ENCODE measurements at places on chromosomes 6 and 20.
A peak's percentile ranks its signal among the peaks of the same experiment; 100 is the strongest.

- DNase-seq: no peak
Measured at GRCh38 chr6:143157131-143157530, 96.4 kb downstream of the AIG1 start.

GRCh38 chr6:157213907-157214565, 109.3 kb downstream of the TMEM242 start:
- DNase-seq: no peak

DNA sequence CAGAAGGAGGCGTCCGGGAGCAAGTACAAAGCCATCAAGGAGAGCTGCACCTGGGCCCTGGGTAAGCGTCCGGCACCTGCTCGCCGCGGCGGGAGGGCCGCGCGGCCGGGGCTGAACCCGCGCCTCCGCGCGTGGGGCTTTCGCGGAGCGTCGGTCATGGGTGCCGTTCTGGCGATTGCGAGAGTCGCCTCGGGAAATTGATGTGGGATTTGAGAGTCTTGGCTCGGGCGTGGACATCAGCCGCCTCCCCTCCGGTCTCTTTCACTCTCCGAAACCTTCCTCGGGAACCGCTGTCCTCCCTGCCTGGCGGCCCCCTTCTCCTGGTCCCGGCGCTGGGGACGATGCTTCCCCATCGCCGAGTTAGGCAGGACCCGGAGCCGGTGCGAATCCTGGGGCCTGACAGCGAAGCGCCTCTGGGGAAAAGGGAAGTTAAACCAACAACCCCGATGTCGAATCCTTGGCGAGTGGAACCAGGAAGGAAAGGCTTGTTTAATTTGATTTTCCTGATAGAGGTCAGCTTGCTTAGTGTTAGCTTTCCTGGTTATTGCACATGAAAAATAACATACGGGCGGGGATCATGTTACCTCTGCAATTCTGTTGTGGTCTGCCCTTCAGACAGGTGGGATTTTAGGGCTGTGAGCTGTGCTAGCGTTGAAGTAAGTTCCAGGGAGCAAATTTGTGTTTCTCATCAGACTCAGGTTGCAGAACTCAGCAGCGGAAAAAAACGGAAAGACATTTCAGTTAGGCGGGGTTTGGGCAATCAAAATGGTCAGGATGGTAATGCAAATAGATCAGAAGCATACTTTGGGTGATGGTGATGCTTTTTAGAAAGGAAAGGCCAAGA, 594 bp downstream of the ARFGEF3 start:
- no peak for DNase-seq

- peak; percentile 8 for DNase-seq
Measured at GRCh38 chr20:58512808-58513552, 2.2 kb downstream of the APCDD1L start.

DNA sequence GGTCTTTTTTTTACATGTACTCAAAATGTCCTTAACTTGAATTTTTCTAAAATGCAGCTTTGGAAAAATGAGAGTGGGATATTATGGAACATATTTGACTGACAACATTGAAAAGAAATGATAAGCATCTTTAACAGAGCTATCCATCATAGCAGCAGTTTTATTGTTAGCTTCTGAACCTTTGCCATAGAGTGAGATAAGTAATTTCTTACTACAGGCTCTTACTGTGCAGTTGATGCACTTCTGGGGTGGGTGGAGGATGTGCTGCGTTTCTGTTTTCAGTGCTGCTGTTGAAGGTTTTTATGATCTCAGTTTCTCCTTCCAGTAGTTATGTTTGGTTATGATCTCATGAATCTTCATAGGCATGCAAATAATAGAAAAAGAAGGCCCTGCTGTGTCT, 267.0 kb downstream of the TMEM242 start:
- no peak for DNase-seq

DNA sequence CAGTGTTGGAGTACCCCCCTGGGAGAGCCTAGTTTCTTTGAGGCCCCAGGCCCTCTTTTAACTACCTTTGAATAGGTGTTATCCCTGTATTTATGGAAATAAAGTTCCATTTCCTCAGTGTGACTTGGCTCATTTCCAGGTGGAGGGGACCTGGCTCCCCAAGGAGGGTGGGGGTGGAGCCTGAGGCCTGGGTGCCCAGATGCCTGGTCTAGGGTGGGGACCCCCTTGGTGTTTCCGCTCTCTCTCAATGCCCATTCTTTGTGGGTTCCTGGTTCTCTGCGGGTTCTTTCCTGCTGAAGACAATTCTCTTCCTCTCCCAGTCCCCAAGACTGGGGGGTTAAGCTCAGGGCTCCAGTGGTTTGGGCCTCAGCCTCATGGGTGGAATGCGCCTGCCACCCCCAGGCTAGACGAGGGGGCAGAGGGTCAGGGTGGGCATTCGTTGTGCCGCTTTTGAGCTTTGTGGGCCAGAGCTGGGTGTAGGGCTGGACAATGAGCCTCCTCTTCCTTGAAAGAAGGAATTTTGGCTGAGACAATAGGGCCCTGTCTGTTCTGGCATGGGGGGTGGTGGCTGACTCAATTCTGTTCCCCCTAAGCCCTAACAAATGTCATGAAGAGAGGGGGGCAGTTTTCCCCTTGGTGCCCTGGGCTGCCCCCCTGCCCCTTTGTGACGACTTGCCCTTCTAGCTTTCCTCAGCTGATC, 686 bp upstream of the EGFL8 start:
- DNase-seq: no peak

DNA sequence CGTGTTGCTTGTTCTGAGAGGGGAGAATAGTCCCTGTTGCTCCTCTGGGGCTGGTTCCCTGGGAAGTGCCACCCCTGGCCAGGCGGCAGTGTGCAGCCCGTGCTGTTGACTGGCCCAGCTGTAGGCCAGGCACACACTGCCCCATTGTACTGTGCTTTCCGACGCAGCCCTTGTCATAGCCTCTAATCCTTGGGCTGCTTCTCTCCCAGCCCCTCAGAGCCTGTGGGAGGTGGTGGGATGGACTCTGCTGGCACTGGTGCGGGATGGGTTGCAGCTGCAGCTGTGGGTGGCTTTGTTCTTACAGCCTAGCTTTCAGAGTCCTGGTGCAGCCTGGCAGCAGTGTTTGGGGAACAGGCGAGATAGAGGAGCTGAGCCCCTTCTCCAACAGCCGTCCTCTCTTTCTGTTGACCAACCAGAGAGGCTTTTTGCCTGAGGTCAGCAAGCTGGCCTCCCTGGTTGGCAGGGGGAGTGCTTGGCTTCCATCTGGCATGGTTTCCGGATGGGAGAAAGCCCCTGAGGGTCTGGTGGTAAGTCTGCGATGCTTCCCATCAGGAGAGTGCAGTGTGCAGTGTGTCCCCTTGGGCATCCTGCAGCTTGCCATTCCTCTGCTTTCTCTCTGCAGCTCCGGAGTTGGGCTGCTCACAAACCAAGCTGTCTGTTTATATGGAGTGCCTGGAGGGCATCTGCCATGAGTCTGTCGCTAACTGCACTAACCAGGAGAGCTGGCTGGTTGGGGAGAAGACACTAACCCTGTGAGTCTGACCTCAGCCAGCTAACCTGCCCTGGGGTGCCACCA, 12.1 kb downstream of the TJAP1 start:
- no peak for DNase-seq

DNA sequence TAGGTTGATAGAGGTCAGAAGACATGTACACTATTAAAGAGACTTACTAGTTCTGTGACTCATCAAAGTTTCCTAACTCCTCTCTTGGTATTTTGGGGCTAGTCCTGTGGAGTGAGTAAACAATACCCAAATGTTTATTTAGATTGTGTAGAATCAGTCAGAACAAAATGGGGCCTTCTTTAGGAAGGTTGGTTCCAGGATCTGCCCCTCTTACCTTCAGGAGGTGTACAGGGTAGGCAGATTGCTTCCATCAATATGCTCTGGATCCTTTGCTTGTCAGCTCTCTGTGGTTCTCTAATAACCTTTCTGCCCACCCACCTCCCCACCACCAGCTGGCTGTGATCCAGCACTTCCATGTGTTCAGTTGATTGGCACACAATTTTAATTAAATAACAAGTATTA, 107.0 kb downstream of the POPDC3 start:
- peak; percentile 8 for DNase-seq

DNA sequence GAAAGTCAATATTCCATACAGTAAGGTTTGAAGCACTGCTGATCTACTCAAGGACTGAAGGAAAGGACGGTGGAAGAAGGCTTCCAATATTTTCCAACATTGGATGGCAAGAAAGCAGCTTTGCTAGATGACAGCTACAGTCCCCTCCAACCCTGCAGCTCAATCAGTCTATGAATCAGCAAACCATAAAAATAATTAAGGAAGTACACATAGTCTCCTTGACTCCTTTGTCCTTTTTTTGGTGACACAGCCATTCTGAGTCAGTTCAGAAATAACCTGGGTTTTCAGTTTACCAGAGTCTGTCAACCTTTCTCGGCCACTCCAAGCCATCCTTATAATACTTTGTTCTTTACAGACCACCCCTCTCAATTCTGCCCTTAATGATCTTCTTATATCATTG, 232.5 kb downstream of the IBTK start:
- peak; percentile 52 for DNase-seq

- DNase-seq: no peak
Measured at GRCh38 chr6:118788702-118789101, 105.2 kb upstream of the ASF1A start.

DNA sequence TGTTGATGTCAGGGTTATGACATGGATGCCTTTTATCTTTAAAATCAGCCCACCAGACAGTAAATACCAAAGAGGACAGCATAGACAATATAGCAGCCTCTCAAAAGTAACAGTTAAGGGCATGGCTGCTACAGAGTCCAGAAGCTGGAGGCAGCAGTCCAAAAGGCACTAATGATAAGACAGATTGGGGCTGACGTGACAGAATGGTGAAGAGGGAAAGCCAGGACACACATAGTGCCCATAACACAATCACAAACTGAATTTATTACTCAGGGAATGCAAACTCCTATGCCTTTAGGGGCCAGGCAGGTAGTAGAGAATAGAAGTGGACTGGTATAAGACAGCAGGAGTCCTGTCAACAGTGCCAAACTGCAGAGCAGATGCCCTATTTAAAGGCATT, 40.7 kb downstream of the TP53INP2 start:
- no peak for DNase-seq

GRCh38 chr6:27312146-27312949, at the start of gene POM121L2:
Gene POM121L2, minus strand, starts transcription at chr6:27312273. Its CDS starts 103 bp downstream, at chr6:27312170.
- DNase-seq: peak; percentile 47

DNA sequence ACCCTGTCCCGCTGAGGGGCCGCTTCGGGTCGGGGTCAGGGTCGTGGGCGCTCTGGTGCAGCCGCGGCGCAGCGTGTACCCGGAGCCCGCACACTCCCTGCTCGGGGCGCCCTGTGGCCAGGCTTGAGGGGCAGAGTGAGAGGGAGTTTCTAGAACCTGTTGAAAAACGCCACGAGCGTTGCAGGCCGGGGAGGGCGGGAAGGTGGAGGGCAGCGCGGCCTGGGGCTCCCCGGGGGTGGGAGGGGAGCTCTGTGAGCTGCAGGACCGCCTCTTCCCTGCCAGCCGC, 539 bp upstream of the BHLHE23 start:
- DNase-seq: no peak

DNA sequence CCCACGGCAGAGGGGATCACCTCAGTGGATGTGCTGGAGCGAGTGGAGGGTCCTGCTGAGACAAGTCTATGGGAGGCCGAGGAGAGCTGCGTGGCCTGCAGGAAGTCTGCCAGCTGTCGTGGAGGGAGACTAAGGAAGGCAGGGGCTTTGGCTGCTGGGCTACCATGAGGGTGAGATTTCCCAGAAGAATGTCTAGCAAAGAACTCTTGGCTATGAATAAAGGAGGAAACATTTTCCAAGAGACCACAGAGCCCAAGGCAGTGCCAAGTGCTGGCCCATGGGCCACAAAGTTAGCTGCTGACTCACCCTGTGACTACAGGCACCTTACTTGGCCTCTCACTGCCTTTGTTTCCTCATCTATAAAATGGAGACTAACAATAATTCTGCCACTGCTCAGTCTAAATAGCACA, 73.4 kb downstream of the PRDM1 start:
- peak; percentile 96 for DNase-seq

GRCh38 chr20:43525021-43525420, 17.5 kb downstream of the L3MBTL1 start:
- DNase-seq: no peak

- no peak for DNase-seq
Measured at GRCh38 chr6:38656896-38657295, 17.2 kb upstream of the BTBD9 start.

DNA sequence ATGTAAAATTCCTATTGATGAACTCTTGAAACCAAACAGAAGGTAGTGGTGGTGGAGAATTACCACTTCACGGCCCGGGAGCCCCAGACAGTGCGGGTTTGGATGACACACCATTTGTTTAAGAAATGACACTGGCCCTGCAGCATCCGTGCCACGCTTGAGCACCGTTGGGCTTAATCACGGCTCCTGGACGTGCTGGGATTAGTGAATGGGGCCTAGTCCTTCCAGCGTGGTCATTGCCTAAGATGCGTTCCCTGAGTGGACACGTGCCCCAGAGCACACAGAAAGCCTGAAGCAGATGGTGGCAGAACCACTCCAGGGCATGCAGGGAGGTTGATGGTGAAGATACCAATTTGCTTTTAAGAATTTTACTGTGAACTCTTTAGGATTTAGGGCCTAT, 14.5 kb downstream of the STX16 start:
- no peak for DNase-seq

GRCh38 chr20:56004007-56004406, 1.3 kb downstream of the CBLN4 start:
- no peak for DNase-seq

DNA sequence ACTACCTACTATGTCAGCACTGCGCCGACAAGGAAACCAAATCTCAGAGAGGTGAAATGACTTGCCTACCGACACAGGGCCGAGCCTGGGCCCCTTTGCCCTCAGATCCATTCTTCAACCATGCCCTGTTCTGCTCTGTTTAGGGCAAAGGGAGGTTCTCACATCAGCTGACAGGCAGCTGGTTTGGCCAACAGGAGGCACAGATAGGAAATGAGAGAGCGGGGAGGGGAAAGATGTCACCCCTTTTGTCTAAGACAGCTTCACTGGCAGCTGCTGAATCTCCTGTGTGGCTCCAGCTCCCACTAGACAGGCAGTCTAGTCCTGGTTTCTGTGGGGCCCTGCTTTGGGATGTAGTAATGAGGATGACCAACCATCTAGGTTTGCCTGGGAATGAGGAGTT, 158.7 kb downstream of the TMEM200A start:
- DNase-seq: no peak

GRCh38 chr6:109743739-109744138, 52.6 kb downstream of the FIG4 start:
- peak; percentile 87 for DNase-seq

- peak; percentile 26 for DNase-seq
Measured at GRCh38 chr6:153947808-153948447, 91.1 kb upstream of the OPRM1 start.

GRCh38 chr20:40959325-40960092, 69.1 kb upstream of the TOP1 start:
- DNase-seq: no peak
